ENCODE measurements at places on chromosomes 3 and 15.
A peak's percentile ranks its signal among the peaks of the same experiment; 100 is the strongest.

DNA sequence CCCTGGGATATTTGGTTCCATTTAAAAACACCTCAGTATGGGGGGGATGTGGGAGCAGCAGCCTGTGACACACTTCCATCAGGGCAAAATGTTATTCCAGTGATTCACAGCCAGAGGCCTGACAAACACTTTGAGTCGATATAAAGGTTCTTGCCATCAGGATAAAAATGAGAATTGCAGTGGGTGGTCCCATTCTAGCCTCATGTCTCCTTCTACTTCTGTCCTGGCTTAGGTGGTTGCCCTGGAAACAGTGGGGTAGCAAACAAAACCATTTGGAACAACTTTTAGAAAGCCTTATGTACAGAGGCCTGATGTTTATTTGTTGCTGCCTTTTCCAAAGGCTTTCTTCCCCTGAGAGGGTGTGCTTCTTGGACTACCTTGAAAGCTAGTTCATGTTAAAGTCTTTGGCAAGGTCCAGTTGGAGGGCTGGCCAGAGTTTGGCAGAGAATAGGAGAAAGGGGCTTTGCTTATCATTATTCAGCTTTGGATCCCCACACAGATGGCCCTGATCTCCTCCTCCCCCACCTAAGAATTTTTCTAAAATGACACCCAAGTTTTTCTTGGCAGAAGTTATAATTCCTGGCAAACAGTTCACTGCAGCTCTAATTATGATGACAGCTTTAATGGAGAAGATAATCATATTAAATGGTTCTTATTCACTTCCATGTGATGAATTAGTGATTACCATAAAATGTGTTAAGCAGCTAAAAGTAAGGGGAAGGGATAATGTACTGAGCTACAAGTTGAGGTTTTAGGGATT, 84.2 kb upstream of the ZNF280D start:
- peak; percentile 91 for DNase-seq

- DNase-seq, result no peak
These were observed 17.9 kb downstream of the GRIP2 start for GRCh38 chr3:14522129-14522691.

GRCh38 chr3:159766563-159767185, 222.0 kb upstream of the IL12A start:
- peak; percentile 41 for DNase-seq

GRCh38 chr3:55661571-55661970, 174.5 kb upstream of the WNT5A start:
- DNase-seq, result no peak

GRCh38 chr3:40020689-40021088, 211.3 kb downstream of the MYRIP start:
- no peak for DNase-seq

- no peak for DNase-seq
These were observed 10.3 kb upstream of the MUSTN1 start for GRCh38 chr3:52845157-52845556.

DNA sequence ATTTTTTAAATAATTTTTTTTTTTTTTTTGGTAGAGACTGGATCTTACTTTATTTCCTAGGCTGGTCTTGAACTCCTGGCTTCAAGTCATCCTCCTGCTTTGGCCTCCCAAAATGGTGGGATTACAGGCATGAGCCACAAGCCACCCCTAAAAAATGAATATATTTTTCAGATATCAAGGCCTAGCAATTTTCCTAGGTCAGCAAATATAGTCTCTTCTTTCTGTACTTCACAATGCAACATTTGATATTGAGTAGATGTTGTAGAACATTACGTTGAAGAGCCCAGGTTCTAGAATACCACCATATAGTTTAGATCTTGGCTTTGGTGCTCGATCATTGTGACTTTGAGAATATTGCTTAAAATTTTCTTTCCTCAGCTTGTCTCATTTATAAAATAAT, 437.9 kb downstream of the CNTN4 start:
- no peak for DNase-seq

DNA sequence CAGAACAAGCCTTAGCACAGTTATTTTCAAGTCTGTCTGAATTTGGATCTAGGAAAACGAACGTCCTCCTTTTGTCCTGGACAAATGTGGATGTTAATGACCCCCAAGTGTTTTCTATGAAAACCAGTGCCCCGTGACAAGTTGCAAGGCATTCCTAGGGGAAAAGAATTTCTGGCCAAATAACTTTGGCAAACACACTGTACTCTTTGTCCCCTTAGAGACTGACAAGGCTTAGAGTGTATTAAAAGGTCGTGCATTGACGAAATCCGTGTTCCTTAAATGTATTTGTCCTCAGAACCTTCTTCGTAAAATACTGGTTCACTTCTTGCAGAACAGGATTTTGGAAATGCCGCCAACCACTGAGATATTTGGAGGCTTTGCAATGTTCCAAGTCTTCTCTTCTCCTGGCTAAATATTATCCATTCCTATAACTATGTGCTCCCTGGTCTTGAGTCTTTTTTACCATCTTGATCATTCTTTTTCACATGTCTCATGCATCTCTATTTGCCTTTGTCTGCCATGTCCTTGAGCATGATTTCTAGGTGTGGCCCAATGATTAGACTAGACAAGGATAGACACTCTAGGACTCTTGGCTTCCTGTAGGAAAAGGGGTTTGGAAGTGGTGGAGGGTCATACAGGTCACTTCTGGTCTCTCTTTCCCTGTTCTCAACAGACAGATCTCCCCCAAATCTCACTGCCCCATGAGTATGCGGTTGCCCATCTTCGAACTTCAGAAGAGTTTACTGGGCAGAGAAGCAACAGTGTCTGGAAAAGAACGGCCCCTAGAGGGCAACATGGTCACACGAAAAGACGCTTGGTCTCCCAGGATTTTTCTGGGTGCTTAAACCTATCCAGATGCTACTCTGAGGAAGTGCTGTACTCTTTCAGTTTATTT, 117.5 kb downstream of the EDEM1 start:
- DNase-seq, result no peak

DNA sequence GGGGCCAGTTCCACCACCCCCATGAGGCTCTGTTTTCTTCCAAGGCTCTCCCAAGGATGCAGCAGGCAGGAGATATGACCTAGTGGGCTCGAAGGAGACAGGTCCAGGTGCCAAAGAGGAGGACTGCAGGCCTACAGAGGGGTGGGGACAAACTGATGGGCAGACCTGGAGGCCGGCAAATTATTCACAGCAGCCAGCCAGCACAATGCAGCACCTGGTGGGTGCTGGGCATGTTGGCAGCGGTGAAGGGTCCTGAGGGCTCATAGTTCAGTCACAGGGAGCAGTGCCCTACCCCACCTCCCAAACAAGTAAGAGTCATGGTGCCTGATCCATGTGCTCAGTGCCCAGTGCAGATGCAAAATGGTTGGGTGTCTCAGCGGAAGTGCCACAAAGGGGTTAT, 171.7 kb downstream of the ABHD5 start:
- no peak for DNase-seq

DNA sequence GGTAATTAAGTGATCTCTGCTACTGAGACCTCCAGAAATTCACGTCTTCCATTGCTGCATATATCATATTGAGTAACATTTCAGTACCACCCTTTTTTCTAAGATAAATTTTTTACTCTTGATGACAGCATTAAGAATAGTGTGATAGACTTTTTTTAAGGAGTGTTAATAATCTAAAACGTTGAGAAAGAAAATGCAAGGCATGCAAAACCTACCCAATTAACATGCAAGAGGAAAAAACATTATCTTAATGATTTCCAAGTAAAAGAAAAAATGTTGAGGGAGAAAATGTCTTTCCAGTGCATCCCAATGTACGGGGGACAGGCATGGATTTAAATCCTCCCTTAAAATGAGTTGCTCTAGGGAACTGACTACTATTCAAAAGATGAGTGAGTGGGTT, 740 bp downstream of the CLDN16 start:
- no peak for DNase-seq

- DNase-seq, result no peak
These were observed 115.7 kb downstream of the WNT7A start for GRCh38 chr3:13764161-13764560.

DNA sequence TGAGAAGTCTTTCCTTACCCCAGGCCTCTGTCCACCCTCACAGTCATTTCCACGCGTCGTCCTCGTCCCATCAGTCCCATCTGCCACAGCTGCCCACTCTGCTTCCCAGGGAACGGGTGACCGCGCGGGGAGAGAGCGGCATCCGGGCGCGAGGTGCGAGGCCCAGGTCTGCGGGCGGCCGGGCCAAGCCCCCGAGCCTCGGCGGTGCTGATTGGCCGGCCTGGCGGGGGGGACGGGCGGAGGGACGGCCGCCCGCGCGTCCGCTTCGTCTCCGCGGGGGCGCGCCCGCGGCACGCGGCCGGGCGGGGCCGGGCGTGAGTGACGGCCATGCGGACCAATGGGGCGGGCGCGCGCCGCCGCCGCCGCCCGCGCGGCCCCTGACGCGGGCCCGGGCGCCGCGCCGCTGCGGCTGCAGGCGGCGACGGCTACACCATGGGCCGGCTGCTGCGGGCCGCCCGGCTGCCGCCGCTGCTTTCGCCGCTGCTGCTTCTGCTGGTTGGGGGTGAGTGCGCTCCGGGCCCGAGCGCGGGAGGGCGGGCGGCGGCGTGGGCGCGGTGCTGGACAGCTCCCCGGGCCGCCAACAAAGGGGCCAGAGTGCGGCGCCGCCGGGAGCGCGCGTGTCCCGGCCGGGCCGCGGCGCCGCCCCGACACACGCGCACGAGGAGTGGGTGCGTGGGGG, at the start of gene PODXL2:
Gene PODXL2, plus strand, starts transcription at position 398 of the 679 bp plus-strand sequence. Its CDS starts 35 bp downstream, at position 433.
- DNase-seq, result no peak

DNA sequence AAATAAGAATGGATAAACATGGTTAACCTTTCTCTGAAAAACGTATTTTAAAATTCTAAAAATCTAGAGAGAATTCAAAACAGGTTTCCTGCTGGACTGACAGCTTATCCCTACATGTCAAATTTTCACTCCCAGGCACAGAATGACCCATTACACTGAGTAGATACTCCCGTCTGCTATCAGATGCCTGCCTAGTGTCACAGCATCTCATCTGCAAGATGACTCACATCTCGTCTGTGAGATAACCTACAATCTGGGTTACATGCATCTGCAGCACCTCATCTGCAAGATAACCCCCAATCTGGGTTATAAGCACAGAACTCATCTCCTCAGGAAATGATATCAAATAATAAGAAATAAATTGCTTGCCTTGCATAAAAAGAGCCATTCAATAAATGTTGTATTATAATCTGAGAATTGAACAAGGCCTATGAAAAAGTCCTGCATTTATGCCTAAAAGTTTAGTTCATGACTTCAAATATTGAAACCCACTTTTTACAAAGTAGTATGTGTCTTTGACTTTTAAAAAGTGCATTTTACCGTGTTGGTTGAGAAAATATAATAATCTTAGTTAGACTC, 188.3 kb upstream of the THBS1 start:
- DNase-seq, result no peak

DNA sequence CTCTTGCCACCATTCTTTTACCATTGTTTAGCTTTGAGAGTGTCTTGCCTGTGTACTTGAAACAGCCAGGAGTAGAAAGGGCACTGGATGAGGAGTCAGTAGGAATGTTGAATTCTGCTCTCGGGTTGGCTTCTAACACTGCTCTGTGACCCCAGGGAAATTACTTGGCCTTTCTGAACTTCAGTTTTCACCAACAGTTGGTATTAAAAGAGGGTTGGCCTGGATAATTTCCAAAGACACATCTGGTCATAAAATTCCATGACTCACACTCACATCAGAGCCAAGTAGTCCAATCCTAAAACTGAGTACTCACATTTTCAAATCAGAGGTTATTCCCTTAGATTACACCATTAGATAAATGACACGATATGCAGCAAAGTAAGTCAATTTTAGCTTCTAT, 141.6 kb downstream of the ECT2 start:
- peak; percentile 56 for DNase-seq

DNA sequence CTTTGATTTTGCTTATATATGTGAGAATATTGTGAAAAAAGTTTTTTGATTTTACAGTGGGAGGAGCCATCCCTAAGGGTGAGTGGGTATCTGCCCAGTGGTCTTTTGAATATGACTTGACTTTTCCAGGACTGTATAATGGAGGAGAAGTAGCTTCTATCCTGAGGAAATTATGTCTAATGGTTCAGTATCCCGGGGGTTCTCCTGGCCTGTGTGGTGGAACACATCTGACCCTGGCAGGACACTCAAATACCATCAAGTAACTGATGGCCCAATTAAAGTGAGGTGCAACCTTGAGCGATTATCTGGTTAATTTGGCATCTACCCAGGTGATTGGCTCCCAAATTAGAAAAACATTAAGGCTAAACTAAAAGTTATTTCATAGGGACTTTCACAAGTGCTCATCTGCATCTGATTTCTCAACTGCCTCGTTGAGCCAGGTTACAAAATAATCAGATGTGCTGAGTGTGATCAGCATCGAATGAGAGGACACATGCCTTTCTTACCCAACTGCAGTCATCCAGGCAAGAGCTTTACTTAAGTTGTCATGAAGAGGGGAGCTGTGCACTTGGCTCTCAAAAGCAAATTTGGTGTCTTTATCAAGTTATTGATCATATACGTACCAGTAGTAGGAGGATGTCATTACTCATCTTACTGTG, 201.4 kb downstream of the IL5RA start:
- DNase-seq, result no peak

DNA sequence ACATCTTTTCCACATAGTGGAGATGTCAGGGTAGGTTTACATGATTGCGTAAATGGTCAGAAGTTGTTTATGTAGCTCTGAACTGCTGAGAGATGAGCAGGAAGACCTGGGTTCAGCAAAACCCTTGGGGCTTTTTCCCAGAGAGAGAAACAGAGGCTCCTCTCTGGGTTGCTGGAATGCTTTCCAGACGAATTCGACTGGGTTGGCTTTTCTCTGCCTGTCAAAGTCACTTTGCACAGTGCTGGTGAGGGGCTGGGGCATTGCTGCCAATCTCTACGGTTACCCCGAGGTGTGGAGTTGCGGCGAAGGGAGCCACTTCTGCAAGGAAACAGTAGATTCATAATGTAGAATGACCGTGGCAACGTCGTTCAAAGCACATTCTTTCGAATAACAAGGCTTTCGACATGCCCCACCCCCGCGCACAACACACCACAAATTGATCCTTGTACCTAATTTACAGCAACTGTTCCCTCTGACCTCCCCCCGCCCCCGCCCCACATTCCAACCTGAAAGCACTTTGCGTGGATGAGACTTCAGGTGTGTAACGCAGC, 950 bp upstream of the CNTN4 start:
- no peak for DNase-seq

GRCh38 chr3:188782613-188783124, 389.1 kb upstream of the TPRG1 start:
- no peak for DNase-seq

- DNase-seq, result no peak
These were observed 360.4 kb upstream of the ADAMTS9 start for GRCh38 chr3:65048151-65048550.

- no peak for DNase-seq
These were observed 56.0 kb upstream of the ATP2B2 start for GRCh38 chr3:10561162-10561945.

- no peak for DNase-seq
These were observed 15.9 kb downstream of the CEP70 start for GRCh38 chr3:138578141-138578540.

Data from SJSA1 (cell line).